Lung (tissue), 17 donors: ENCODE measurements at places on chromosomes 6 and 20. TPM values are rescaled to one million over a fixed set of nuclear protein-coding genes. Genes with fewer than 3 reads are reported as not detected.

Gene BCLAF1
- polyA plus RNA-seq, result 23.2 TPM

Gene RIMS4
- 0.49 TPM for polyA plus RNA-seq

Gene LINC00237
- polyA plus RNA-seq, result not detected

Gene FAM209B
- 1.3 TPM for polyA plus RNA-seq
